ENCODE measurements at places on chromosomes 3 and 15. TPM values are rescaled to one million over a fixed set of nuclear protein-coding genes. Genes with fewer than 3 reads are reported as not detected.
A peak's percentile ranks its signal among the peaks of the same experiment; 100 is the strongest.

- DNase-seq: no peak
Measured at GRCh38 chr3:161274691-161275298, 53.7 kb downstream of the NMD3 start.

GRCh38 chr3:10600296-10600714 is 94.9 kb upstream of the ATP2B2 start:
- no peak for DNase-seq

- peak; percentile 19 for DNase-seq
Measured at GRCh38 chr15:90316139-90316538, 35.9 kb upstream of the ZNF774 start.

The PLIN1 gene
- total RNA-seq: 0.99 TPM

The RAB6B gene
- 11.9 TPM for total RNA-seq
